Left ventricle myocardium inferior (tissue), 1 donor: ENCODE measurements at places on chromosomes 3 and 15. TPM values are rescaled to one million over a fixed set of nuclear protein-coding genes. Genes with fewer than 3 reads are reported as not detected.

Gene SMAD6
- total RNA-seq, result 20.3 TPM

Gene ONECUT1
- total RNA-seq, result not detected

Gene SCN11A
- total RNA-seq, result 0.05 TPM

Gene TEX55
- total RNA-seq, result not detected

Gene CCDC14
- total RNA-seq, result 6.9 TPM

DNA sequence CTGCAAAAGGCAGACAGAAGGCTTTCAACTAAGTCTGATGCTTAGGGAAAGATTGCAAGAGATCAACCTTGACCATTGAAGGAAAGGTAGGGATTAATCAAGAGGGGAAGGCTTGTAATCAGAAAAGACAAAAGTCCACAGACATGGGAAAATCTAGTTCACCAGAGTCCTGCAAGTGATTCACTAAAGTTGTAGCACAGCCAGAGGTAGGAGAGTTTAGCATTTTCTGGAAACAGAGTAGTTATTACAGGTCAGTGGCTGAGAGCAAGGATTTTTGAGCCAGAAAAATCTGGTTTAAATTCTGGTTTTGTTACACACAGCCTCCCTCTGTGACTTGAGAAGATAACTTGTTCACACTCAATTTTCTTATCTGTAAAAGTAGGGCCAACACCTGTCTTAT is 35.3 kb upstream of the DPPA4 start:
- no peak for DNase-seq

DNA sequence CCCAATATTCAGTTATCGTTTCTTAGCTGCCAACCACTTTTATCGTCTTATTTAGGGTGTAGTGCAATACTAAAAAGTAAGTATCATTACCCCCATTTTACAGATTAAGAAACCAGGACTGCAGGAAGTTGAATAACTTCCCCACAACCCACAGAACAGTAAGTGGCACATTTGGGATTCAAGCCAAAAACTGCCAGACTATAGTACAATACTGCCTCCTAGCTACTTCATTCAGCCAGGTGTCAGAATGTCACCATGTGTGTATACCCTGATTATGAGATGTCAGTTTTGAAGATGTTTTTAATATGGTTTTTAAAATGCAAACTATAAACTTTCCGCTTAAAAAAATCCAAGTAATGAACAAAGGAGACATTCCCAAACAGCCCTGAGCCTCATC is 74.2 kb upstream of the PROK2 start:
- DNase-seq, result no peak

DNA sequence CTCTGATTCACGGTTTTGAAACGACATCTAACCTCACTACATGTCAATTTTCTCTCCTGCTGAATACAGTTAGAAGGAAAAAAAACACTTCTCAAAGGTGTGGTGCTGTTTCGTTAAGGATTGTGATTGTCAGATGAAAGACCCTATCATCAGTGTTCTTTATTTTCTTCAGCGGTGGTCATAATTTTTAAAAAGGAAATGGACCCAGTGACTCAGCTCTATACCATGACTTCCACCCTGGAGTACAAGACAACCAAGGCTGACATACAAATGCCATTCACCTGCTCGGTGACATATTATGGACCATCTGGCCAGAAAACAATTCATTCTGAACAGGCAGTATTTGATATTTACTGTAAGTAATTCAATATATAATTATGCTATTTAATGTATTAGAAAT is 167.8 kb downstream of the ALCAM start:
- no peak for DNase-seq

GRCh38 chr3:195209083-195209846 is 61.7 kb downstream of the XXYLT1 start:
- no peak for DNase-seq

GRCh38 chr3:69890691-69891090 is 108.8 kb upstream of the SAMMSON start:
- no peak for DNase-seq

DNA sequence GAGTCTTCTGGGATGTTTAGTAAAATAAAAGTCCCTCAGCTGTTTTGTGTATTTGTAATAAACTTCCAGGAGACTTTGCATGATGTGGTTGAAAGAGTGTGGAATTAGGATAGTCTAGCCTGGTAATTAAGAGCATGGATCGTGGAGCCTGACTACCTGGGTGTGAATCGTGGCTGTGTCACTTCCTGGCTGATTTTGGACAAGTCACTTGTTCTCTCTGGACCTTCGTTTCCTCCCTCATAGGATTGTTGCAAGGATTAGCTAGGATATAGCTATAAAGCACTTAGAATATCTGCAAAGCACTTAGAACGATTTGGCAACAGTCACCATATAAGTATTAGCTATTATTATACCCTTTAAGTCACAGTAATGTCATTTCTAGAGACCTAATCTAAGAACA is 40.2 kb downstream of the SLMAP start:
- no peak for DNase-seq

DNA sequence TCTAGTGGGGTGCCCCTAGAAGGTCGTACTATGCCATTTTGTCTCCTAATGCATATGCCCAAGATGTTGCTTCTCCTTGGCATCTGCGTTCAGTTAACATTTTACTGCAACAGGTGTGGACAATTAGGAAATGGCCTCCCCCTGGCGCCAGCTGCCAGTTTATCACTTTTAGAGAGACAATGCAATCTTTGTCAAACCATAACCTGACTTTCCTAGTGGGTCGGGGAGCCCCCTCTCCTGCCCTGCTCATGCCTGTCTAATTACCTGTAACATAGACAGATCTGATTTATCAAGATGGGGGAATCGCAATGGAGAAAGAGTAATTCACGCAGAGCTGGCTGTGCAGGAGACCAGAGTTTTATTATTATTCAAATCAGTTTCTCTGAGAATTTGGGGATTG is 353.7 kb upstream of the SGO1 start:
- no peak for DNase-seq

DNA sequence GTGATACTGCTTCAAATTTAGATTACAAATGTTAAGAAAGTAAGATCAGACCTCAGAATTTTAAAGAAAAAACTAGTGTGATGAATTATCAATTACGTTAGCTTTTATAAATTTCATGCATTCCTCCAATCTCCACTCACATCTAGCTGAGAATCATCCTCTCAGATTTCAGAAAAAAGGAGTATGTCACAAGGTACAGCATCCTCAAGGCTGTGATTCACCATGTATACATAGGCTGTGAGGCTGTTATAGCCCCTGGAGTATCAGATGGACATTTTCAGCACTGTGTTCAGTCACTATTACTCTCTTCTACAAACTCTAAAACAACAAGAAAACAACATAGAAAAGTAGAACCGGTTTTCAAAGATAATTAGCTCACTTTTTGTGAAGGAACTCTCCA is 214.4 kb downstream of the PCCB start:
- no peak for DNase-seq

GRCh38 chr15:31314380-31314779 is 12.3 kb upstream of the KLF13 start:
- no peak for DNase-seq

- no peak for DNase-seq
Measured at GRCh38 chr15:58228718-58229117, 90.5 kb downstream of the AQP9 start.

DNA sequence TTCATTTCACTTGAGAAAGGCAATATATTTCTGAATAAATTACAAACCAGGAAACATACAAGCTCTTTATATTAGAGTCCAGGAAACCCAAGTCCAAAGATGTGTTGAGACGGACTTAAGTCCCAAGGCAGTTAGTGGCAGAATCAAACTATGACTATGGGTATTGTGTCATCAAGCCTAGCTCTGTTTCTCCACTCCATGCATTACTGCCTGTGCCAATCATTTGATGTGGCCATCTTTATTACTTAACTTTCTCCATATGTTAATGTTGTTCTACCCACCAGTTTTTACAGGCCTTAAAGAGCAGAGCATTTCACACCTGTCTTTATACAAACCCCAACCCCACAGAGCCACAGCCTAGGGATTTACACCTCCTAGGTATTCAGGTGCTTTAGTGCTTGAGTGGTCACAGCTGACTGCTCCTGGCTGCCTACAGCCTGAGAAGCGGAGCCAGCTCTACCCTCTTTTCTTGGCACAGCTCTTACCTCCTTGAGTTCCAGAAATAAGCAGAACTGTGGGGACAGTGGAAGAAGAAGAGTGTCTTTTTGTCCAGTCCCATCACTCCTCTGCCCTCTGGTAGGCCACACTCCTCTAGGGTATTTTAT is 92.1 kb downstream of the DTWD1 start:
- no peak for DNase-seq
